T-helper 1 cell (primary cell): ENCODE measurements at places on chromosomes 5 and 9.

DNA sequence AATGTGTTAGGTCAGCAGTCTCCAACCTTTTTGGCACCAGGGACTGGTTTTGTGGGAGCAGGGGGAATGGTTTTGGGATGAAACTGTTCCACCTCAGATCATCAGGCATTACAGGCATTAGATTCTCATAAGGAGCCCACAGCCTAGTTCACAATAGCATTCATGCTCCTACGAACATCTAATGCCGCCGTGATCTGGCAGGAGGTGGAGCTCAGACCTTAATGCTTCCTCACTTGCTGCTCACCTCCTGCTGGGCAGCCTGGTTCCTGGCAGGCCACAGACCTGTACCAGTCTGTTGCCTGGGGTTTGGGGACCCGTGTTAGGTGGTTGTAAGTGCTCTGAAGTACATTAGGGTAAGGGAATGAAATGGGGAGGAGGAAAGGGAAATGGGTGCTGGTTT is 9.7 kb upstream of the CTNNA1 start:
- no peak for DNase-seq

DNA sequence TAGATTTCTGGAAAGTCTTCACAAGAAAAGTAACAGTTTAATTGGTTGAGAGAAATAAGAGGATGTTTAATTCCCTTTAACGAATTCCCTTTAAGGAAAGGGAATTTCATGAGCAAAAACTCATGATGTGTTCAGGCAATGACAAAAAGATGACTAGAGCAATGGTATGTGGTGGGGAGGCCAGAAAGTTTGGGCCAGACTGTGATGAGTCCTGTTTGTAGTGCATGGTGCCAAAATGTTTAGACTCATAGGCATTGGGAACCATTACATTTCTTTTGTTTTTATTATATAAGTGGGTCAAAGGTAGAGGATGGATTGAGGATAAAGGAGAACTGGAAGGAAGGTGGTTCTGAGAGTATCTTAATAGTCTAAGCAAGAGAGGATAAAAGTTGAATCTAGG is 10.9 kb downstream of the CNTRL start:
- no peak for DNase-seq

- no peak for DNase-seq
These were observed 286.4 kb downstream of the NTRK2 start for GRCh38 chr9:84955971-84956370.

DNA sequence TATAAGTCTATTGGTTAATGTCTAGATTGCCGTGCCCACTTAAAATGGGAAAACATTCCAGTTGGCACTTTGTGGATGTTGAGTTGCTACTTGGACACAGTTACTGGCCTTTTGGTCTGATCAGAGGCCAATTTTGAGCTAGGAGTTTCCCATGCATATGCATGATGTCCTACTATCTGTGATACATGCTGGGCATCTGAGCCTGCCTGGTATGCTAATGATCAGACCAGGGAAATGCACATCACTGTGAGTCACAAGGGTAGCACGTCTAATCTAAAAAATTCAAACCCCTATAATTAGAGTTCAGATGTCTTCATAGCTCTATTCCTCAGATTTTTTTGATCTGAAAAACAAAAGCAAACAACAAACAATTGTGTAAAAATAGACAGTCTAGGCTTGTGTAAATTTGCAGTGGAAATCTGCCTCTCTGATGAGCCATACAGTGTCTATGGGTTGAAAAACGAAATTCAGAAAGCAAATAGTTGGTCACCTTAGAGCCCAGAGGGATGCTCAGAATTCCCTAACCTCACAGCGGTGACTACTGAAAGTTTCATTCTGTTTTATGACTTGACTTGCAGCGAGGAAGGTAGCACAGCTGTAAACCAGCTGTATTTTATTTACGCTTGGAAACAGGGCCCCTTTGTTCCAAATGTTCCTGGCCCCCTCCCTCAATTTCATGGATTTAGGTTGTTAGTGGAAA is 37.3 kb downstream of the PALM2AKAP2 start:
- no peak for DNase-seq

GRCh38 chr5:64566310-64566916 is 60.6 kb downstream of the RGS7BP start:
- no peak for DNase-seq

DNA sequence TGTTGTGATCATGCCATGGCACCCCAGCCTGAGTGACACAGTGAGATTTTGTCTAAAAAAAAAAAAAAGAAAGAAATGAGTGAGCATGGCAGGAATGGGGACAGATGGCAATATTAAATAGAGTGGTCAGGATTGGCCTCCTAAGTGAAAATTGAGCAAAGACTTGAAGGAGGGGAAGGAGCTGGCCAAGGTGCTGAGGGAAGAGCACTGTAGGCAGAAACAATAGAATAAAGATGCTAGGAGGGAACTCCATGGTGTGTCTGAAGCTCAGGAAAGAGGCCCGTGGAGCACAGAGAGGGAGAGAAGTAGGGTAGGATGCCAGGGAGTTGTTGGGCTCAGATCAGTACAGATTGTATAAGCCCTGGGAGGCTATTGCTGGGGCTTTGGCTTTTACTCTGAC is 64.4 kb upstream of the PCAT7 start:
- DNase-seq, result no peak

DNA sequence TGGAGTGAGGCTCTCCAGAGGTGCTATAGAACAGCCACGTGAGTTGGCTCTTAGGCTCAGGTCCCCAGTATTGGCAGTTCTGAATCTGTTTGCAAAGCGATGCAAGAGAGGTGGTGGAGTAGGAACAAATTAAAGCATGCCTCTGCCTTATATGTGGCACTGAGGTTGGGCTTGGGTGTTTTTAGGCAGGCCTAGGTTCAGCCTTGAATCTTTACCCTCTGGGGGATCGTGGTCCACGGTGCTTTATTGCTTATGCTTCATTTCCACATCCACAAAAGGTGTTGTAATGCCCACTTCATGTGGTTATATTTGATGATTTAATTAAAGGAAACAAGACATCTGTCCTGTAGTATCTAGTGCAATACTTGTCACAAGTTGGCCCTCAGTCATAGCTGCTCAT is 56.2 kb downstream of the CD180 start:
- DNase-seq, result no peak

GRCh38 chr5:61623401-61624069 is 291.5 kb downstream of the ZSWIM6 start:
- DNase-seq, result no peak
